ENCODE measurements at places on chromosomes 6 and 20. TPM values are rescaled to one million over a fixed set of nuclear protein-coding genes. Genes with fewer than 3 reads are reported as not detected.

The SRSF12 gene
- not detected for total RNA-seq

The SMIM29 gene
- total RNA-seq, result 23.8 TPM

The HLA-DQB2 gene
- not detected for total RNA-seq

The NDUFAF4 gene
- 31.5 TPM for total RNA-seq

The PRRC2A gene
- 211 TPM for total RNA-seq

The COX4I2 gene
- not detected for total RNA-seq
